ENCODE measurements at places on chromosomes 3 and 15.

DNA sequence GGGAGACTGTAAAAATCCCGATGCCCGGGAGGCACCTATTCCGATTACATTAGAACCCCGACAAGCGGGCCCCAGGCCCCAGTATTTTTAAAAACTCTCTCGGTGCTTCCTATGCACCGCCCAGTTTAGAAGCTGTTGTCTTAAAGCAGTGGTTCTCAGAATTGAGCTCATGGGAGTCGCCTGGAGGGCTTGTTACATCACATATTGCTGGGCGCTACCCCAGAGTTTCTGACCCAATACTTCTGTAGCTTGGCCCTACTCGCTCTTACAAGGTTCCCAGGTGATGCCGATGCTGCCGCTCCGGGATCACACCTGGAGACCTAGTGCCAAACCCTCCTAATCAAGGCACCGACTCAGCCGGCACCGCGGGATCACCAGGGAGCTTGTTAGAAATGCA lies 35.2 kb downstream of the CPN2 start:
- no peak for DNase-seq

GRCh38 chr3:147940405-147941193 lies 531.4 kb downstream of the ZIC1 start:
- no peak for DNase-seq

- no peak for DNase-seq
Observed at GRCh38 chr15:66608159-66608558, 42.4 kb upstream of the LCTL start.

DNA sequence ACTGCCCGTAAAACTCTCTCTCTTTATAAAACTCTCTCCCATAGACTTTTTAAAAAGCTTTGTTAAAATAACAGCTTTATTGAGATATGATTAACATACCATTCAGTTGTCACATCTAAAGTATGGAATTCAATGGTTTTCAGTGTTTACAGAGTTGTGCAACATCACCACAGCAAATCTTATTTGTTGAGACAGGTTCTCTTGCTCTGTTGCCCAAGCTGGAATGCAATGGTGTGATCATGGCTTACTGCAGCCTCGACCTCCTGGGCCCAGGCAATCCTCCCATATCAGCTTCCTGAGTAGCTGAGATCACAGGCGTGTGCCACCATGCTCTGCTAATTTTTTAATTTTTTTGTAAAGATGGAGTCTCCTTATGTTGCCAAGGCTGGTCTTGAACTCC lies 35.9 kb upstream of the TRAK1 start:
- no peak for DNase-seq

GRCh38 chr3:136753326-136753939 lies 1.3 kb upstream of the STAG1 start:
- DNase-seq = peak; percentile 46

DNA sequence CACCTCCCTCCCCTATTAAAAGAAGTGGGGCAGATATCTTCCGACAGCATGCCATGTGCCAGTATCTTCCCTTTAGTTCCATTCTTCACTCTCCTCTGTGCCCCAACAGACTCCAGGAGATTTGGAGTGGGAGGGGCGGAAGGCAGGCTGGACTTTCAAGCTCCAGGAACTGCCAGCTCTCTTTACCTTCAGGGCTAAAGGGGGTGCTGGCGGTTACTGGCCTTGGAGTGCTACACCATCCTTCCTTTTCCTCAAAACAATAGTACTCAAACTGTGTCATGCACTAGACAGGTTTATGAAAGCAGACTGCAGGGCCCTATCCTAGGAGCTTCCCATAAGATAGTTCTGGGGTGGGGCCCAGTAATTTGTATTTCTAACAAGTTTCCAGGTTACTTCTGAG lies 6.0 kb downstream of the LINS1 start:
- no peak for DNase-seq

GRCh38 chr3:147002721-147003120 lies 397.6 kb upstream of the PLSCR5 start:
- no peak for DNase-seq

- peak; percentile 66 for DNase-seq
Observed at GRCh38 chr3:77038468-77038929, 1.4 kb upstream of the ROBO2 start.

All from hematopoietic multipotent progenitor cell treated with erythropoietin and hydrocortisone succinate and interleukin-3 and kit ligand, for 8 days (in vitro differentiated cells).